ENCODE measurements at places on chromosomes 1 and 21. TPM values are rescaled to one million over a fixed set of nuclear protein-coding genes. Genes with fewer than 3 reads are reported as not detected.

DNA sequence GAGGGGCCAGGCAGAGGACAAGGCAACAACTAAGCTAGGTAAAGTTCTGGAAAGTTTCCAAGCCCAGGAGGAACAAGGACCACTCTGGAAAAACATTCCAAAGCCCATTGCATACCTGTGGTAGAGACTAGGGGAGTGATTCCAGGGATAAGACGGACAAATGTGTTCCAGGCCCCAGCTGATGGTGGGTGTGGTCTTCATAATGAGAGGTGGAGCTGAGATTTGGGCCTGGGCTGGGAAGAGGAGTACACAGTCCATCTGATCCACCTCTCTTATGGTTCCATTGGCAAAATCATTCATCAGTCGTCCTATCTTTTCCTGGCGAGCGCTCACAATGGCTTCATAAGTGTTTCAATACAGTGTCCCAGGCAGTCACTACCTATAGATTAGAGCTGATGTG is 4.5 kb downstream of the KLHDC7A start:
- no peak for DNase-seq

- DNase-seq, result no peak
Observed at GRCh38 chr21:25307489-25307888, 299.8 kb downstream of the MRPL39 start.

Gene FMN2
- not detected for total RNA-seq

Gene SV2A
- 18.6 TPM for total RNA-seq

- DNase-seq, result no peak
Observed at GRCh38 chr1:86762336-86762735, 58.0 kb downstream of the SH3GLB1 start.

GRCh38 chr1:229248821-229249817 is 21.8 kb upstream of the RAB4A start:
- no peak for DNase-seq

Gene ATP6V1G3
- not detected for total RNA-seq

Gene ZNF683
- not detected for total RNA-seq

GRCh38 chr1:25502957-25503356 is 40.4 kb upstream of the LDLRAP1 start:
- no peak for DNase-seq

- DNase-seq, result no peak
Observed at GRCh38 chr1:40650075-40650474, 15.4 kb downstream of the RIMS3 start.

- DNase-seq, result no peak
Observed at GRCh38 chr1:41333146-41333784, 28.0 kb upstream of the FOXO6 start.

Gene UBQLN4
- total RNA-seq, result 59.5 TPM

- DNase-seq, result no peak
Observed at GRCh38 chr1:73593364-73593763, 604.6 kb downstream of the LRRIQ3 start.

DNA sequence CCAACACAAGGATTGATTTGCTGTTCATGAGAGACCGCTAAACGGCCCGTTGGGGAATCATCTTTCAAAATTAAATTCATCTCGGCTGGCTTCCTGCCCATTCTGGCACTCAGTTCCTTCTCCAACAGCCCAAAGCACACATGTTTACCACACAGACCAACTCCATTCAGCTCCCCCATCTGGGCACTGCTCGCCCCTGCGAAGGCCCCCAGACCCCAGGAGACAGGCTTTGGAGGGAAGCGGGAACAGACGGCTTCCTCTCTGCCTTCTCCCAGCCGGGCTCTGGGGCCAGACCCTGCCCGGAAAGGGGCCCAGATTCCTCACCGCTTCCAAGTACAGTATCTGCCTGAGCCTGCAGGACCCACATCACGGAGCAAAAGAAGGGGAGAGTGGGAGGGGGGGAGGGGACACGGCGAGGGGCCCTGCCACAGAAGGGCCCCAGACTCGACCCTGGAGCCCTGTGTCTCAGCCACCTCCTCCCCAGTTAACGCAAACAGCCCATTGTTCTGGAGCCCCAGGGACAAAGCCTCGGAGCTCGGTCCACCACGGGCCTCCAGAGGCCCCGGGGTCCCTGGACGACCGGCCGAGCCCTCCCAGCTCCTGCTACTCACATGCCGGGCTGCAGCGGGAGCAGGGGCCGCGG is 660 bp downstream of the MEGF6 start:
- DNase-seq, result no peak

DNA sequence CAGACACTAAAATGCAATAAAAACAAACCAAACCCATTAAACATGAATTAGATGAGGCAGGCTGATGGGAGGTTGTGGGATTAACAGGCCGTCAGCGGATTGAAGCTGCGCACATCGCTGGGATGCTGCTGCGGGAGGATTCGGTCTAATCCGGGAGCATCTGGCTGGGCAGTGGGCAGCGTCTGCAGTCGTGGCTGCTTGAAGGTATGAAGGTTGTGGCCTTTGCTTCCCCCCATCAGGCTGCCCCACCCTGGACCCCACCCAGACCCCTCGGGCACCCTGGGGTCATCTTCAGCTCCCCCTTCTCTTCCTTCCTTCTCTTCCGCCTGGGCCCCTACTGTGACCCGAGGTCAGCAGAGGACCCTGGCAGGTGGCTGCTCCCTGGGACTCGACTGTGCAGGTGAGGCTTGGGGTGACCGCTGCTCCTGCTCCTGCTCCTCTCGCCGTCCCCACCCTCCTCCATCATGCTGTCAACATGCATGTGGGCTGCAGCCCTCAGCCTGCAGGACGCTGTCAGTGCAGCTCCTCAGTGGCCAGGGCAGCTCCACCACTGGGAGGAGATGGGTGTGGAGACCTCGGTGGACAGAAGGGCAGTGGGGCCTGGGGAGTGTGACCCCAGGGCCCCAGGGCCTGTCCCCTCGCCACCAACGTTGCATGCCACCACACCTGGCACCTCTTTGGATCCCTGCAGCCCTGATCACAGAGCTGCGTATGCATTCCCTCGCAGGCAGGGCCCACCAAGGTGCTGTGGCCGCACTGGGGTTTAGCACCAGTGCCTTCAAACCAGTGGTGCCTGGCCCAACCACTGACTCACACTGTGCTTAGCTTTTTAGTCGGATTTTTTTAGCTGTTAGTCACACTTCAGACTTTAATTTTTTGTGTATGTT is 112.2 kb upstream of the COL6A1 start:
- no peak for DNase-seq

Gene RAB3B
- 0.05 TPM for total RNA-seq

DNA sequence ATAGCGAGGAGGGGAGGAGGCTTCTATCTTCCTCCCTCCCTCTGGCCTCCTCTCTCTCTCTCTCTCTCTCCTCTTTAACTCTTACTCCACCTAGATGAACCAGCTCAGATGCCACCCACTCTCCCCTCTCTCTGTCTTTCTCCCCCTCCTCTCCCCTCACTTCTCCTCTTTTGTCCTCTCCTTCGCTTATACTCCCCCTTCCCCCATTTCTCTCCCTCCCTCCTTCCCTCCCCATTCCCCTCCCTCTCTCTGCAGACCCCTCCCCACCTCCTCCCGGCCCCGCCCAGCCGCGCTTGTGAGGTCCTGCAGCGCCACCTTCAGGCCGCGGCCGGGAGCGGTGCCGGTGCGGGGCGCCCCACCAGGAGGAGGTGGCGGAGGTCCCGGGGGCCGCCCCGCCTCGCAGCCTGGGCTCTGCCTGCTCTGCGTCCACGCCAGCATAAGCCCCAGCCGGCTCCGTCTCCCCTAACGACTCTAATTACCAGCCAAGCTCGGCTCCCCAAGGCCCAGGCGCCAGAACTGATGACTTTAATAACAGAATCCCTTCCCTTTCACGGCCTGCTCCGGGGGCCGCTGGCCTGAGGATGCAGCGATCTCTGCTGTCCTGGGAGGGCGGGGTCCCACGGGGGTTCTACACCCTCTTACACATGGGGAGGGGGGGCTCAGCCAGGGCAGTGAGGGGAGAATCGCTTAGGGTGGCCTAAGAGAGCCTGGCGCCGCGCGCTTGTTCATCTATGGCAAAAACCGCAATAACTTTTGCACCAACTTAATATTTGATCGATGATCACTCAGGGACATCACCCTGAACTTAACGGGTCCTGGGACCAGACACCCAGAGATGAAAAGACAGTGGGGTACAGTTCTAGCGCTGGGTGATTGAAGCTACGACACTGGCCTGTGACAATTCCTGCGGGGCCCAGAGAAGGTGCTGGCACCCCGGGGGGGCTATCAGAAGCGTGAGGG is 637.3 kb downstream of the MATN1 start:
- peak; percentile 5 for DNase-seq

DNA sequence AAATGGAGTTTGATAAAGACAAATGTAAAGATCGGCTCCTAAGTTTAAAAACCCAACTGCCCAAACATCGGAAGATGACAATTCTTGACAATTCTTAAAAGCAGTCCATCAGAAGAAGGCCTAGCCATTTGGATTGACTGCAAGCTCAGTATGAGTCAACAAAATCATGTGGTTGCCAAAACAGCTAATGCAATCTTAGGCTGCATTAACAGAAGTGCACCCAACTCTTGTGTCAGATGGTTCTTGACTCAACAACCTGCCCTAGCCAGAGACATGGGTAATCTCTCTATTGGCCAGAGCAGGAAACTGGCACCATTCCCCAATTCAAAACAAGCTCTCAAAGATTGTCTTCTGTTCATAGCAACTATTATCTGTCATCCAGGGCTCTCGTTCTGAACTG is 9.9 kb upstream of the NCF2 start:
- DNase-seq, result no peak

GRCh38 chr1:66676613-66677298 is 75.5 kb upstream of the DYNLT5 start:
- no peak for DNase-seq

Gene NUP133
- total RNA-seq, result 47.9 TPM

- DNase-seq, result no peak
Observed at GRCh38 chr1:81406292-81406999, 394.3 kb upstream of the ADGRL2 start.

DNA sequence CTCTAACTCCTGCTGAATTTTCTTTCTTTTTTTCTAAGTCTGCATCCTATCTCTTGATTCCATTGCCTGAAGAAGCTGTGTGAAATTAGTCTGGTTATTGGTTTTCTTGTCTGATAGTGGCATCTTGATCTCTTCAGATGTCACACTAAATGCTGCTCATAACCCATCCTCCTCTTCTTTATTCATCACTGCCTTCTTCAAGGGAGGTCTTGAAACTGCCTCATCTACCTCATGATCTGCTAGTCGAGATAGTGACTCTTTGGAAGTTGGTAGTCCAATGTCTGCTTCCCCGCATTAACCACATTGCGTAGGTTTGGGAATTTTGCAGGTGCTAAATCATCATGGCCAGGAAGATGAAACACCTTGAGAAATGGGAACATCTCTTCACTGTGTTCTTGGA is 15.7 kb downstream of the DYRK3 start:
- DNase-seq, result no peak

- DNase-seq, result no peak
Observed at GRCh38 chr1:15402809-15403450, 6.8 kb upstream of the EFHD2 start.

DNA sequence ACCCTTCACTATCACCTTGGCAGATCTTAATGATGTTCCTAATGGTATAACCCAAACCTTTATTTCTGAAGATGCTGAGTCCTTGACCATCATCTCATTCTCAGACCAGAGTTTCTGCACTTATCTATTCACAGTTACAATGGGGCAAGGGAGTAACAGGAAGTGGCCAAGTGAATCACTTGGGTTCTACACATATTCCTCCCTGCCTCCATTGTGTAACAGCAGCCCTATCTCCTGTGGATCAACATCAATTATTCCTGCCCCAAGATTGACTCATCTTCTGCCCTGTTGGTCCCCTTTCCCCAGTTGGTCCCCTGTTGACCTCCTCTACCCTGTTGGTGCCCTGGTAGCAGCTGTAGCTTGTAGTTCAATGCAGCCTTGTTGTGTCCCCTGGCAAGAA is 10.3 kb upstream of the S100A7 start:
- DNase-seq, result no peak

DNA sequence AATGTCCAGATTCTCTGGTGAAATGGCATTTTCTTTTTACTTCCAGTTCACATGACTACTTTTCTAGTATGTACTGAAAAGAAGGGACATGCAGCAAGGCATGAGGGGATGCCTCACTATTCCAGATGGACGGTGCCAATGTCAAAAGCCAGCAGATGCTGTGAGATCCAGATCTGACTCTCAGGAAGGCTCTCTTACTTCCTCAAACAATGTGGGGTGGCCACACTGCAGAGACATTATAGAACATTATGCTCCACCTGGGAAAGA is 17.7 kb downstream of the CRYZ start:
- no peak for DNase-seq

Gene GPR161
- 0.41 TPM for total RNA-seq

DNA sequence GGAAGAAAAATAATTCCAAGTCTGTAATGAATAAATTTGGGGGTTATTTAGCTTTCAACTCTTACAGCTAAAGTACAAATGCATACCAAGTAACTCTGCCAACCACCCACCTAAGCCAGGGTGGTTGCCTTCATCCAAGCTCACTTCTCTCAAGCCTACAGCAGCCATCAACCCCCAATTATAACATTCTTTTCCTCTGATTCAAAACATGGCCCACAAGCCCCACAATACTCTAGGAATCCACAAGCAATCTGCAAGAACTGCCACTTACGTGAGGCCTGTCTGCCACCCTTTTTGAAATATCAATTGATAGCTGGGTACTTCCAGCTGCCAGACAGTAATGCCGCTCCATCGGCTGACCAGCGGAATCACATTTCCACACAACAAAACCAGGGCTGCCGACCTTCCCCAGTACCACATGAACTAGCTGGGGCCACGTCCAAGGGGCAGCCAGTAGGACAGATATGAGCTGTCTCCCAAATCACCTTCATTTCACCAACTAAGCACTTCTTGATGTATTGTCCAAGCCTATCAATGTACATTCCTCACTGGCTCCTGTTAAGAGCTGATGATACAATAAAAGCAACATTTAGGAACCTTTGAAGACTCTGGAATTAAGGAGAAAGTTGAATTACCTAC is 3.2 kb downstream of the LBR start:
- DNase-seq, result no peak

- DNase-seq, result no peak
Observed at GRCh38 chr1:115729756-115730155, 38.8 kb downstream of the CASQ2 start.

DNA sequence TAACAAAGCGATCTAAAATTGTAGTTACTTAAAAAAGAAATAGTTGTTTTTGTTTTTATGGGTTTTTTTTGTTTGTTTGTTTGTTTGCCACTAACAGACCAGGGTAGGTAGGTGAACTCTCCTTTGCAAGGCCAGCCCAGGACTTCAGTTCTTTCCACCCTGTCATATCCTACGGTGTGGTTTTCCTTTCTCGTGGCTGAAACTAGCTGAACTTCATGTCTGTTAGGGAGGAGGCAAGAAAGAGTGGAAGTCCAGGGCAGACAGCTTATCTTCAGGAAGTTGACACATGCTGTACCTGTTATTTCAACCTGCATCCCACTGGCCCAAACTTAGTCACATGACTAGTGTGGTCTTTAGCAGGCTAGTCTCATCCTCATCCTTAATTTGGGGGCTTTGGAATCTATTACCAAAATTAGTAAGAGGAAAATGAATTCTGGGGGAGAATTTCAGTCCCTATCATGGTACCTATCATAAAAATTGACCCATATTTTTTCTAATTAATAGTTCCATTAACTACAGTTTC is 62.9 kb upstream of the LRRC7 start:
- DNase-seq, result no peak

Gene PTGER3
- total RNA-seq, result 1.4 TPM

All from activated T-helper 1 cell treated with anti-CD3 and anti-CD28 coated beads, Interleukin-12 subunit alpha, Interleukin-12 subunit beta, Interleukin-2, Interleukin-4 antibody, amounts not matched to agents 30 ng/mL and 10 ng/mL and 1 ng/mL, durations not matched to agents 14 hours and 24 hours and 36 hours (primary cell).